ENCODE measurements at places on chromosomes 3 and 15.

DNA sequence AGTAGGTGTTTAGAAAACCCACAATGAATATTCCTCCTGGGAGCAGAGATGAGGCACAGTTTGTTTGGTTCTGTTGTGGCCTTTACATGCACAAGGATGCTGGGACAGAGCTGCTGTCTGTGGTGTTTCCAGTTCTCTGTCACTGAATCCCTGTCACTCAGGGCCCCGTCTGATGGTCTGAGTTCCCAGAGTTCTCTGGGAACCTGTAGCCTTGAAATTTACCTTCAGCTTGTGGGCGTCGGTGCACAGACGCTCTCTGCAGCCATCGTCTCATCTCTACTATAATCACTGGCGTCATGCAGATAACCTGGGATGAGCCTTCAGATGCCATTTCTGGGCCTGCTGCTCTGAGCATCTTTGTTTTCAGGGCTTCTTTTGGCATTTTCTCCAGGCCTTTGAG, 81.9 kb downstream of the LRRK1 start:
- peaks cover 3% of the 10 kb centered on the region for H3K4me1 ChIP-seq
- no peak for DNase-seq
- H3K27me3 ChIP-seq: no peaks in the 10 kb centered on the region
- H3K4me3 ChIP-seq: no peak overlapping the region

- no peaks in the 10 kb centered on the region for H3K36me3 ChIP-seq
- peaks cover 7% of the 10 kb centered on the region for H3K4me1 ChIP-seq
- H3K27me3 ChIP-seq: peaks cover 12% of the 10 kb centered on the region
- DNase-seq: no peak
- no peak overlapping the region for H3K27ac ChIP-seq
- H3K4me3 ChIP-seq: no peak overlapping the region
Measured at GRCh38 chr3:128503164-128503651, 10.2 kb upstream of the GATA2 start.

GRCh38 chr15:99818872-99819271, 85.6 kb upstream of the LYSMD4 start:
- DNase-seq: no peak
- no peaks in the 10 kb centered on the region for H3K27me3 ChIP-seq
- no peak overlapping the region for H3K27ac ChIP-seq
- H3K4me1 ChIP-seq: no peaks in the 10 kb centered on the region

DNA sequence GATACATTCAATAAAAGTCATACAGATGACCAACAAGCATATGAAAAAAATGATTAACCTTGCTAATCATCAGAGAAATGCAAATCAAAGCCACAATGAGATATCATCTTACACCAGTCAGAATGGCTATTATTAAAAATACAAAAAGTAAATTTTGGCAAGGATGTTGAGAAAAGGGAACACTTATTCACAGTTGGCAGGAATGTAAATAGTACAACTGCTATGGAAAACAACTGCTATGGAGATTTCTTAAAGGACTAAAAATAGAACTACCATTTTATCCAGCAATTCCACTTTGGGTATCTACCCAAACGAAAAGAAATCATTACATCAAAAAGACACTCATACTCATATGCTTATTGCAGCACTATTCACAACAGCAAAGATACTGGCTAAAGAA, 1121.8 kb downstream of the TBL1XR1 start:
- H3K36me3 ChIP-seq: no peaks in the 10 kb centered on the region
- no peaks in the 10 kb centered on the region for H3K27me3 ChIP-seq
- H3K4me3 ChIP-seq: no peak overlapping the region
- H3K27ac ChIP-seq: no peak overlapping the region

All from esophagus squamous epithelium (tissue), 5 donors.